Small intestine (tissue), 16 donors: ENCODE measurements at places on chromosomes 11 and 22. TPM values are rescaled to one million over a fixed set of nuclear protein-coding genes. Genes with fewer than 3 reads are reported as not detected.

GRCh38 chr11:10927538-10927937 lies 69.7 kb upstream of the ZBED5 start:
- no peaks in the 10 kb centered on the region for H3K27me3 ChIP-seq
- H3K4me3 ChIP-seq: no peak overlapping the region
- peak; percentile 85 for DNase-seq
- peaks cover 2% of the 10 kb centered on the region for H3K4me1 ChIP-seq

DNA sequence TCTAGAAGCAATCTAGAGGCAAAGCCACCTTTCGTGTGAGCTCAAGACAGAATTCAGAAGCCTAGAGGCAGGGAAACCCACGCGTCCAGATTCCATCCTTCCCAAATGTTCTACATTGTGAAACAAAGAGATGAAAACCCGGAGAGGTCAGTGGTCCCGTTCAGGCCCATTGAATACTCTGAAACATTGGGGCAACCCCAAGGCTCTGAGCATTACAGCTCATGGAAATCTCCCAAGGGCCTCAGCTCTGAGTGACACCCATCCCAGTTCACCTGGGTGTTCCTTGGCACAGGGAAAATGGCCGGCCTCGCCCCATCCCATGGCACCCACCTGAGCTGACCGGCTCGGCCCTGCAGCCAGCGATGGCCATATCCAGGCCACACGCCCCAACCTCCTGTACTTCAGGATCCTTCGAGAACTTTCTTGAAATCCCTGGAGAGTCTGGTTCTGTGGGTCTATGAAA lies 128.6 kb upstream of the FGF3 start:
- no peak overlapping the region for H3K4me3 ChIP-seq
- H3K27ac ChIP-seq: no peak overlapping the region
- peaks cover 3% of the 10 kb centered on the region for H3K4me1 ChIP-seq
- no peaks in the 10 kb centered on the region for H3K36me3 ChIP-seq

DNA sequence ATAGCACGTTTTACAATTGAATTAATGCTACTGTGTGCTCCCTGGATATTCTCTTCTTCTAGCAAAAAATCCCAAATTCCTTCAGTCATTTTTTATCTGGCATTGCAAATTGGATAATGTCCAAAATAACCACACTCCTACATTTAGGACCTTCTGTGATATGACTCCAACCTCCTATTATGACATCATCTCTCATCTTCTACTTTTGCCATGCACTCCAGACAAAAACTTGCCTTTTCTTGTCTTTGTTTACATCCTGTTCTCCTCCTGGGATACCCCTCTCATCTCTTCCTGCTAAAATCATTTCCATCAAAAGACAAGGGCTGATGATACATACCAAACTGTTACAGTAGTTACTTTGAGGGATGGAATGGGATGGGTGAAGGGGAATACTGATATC lies 20.6 kb upstream of the TMEM218 start:
- H3K27ac ChIP-seq: no peak overlapping the region
- DNase-seq: no peak
- no peak overlapping the region for H3K4me3 ChIP-seq
- H3K36me3 ChIP-seq: no peaks in the 10 kb centered on the region

DNA sequence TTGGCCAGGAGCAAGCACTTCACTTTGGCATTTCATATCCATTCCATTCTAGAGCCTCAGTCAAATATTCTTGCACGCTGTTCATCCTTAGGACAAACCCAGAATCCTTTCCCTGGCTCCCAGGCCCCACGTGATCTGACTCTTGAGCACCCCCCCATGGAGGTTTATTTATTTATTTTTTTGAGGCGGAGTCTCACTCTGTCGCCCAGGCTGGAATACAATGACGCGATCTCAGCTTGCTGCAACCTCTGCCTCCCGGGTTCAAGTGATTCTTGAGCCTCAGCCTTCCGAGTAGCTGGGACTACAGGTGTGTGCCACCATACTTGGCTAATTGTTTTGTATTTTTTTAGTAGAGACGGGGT lies 12.7 kb upstream of the TSGA10IP start:
- H3K27ac ChIP-seq: no peak overlapping the region
- H3K27me3 ChIP-seq: no peaks in the 10 kb centered on the region
- DNase-seq: no peak
- H3K4me1 ChIP-seq: no peaks in the 10 kb centered on the region
- no peaks in the 10 kb centered on the region for H3K36me3 ChIP-seq

DNA sequence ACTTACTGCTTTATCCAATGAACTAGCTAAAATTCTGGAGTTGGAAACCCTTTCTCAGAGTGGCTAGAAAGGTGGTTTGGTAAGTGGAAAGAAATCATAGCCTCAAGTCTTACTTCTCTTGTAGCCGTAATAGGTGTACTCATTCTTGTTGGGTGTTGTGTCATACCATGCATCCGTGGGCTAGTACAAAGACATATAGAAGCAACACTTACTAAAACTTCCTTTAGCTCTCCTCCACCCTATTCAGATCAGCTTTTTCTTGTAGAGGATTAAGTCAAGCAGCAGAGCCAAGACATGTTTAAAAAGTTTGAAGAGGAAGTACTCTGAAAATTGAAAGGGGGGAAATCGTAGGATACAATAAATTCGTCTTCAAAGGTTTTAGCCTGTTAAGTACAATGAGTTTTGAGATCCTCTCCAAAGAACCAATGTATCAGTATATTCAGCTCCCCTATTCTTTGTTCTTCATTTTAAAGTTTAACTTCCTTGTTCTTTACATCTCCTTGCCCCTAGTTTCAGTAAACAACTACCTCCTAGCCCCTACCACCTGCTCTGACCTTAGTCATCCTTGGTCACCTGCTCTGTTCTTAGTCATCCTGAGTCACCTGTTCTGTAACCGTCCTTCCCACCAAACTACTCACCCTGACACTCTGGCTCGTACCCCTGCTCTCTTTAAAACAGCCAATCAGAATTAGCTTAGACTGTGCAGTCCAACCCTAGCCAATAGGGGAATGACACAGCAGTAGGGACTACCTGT lies 62.1 kb upstream of the DEUP1 start:
- H3K27me3 ChIP-seq: no peaks in the 10 kb centered on the region
- no peaks in the 10 kb centered on the region for H3K4me1 ChIP-seq
- no peak for DNase-seq
- H3K4me3 ChIP-seq: no peak overlapping the region

- H3K4me3 ChIP-seq: no peak overlapping the region
- no peaks in the 10 kb centered on the region for H3K27me3 ChIP-seq
- peaks cover 2% of the 10 kb centered on the region for H3K4me1 ChIP-seq
- no peak for DNase-seq
- H3K36me3 ChIP-seq: no peaks in the 10 kb centered on the region
- H3K27ac ChIP-seq: no peak overlapping the region
These were observed 43.1 kb upstream of the EED start for GRCh38 chr11:86201371-86201884.

- no peak for DNase-seq
- no peaks in the 10 kb centered on the region for H3K27me3 ChIP-seq
- H3K4me3 ChIP-seq: no peak overlapping the region
- H3K36me3 ChIP-seq: no peaks in the 10 kb centered on the region
These were observed 127.4 kb downstream of the LARGE1 start for GRCh38 chr22:33792832-33793231.

- H3K27ac ChIP-seq: peak overlapping the region; percentile 80
- peak; percentile 39 for DNase-seq
- H3K4me1 ChIP-seq: peaks cover 26% of the 10 kb centered on the region
- H3K36me3 ChIP-seq: no peaks in the 10 kb centered on the region
These were observed 2.5 kb downstream of the CD81 start for GRCh38 chr11:2379466-2380174.

GRCh38 chr11:15747671-15748070 lies 608.7 kb downstream of the SOX6 start:
- peaks cover 3% of the 10 kb centered on the region for H3K4me1 ChIP-seq
- H3K36me3 ChIP-seq: no peaks in the 10 kb centered on the region
- H3K4me3 ChIP-seq: no peak overlapping the region

GRCh38 chr11:17021511-17021910 lies 7.3 kb upstream of the PLEKHA7 start:
- H3K4me1 ChIP-seq: peaks cover 2% of the 10 kb centered on the region
- no peak overlapping the region for H3K27ac ChIP-seq
- no peak for DNase-seq
- no peaks in the 10 kb centered on the region for H3K27me3 ChIP-seq

DNA sequence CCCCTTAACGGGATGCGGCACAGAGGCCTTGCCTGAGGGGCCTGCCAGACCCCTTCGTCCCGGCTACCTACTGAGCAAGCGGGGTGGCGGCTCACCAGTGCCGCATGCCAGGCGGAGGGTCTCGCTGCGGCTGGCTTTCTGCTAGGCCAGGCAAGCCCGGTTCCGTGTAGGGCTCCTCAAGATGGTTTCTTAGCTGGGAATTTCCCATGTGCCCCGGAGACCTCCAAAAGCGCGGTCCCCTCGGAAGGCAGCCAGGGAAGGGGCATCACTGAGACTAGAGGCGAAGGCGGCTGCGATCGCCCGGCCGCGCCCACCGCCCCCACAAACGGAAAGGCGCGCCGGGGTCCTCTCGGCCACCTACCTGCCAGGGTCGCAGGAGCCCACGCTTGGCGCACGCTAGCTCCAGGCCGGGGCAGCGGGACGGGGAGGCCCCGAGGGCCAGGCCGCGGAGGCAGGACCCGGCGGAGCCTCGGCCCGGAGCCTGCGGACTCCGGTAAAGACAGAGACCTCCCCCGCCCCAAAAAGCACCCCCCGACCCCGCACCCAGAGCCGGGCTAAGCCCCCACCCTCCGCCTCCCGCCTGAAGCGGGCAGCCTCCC lies 23.8 kb downstream of the MICAL3 start:
- peak; percentile 69 for DNase-seq
- peak overlapping the region; percentile 94 for H3K4me3 ChIP-seq
- no peaks in the 10 kb centered on the region for H3K4me1 ChIP-seq

DNA sequence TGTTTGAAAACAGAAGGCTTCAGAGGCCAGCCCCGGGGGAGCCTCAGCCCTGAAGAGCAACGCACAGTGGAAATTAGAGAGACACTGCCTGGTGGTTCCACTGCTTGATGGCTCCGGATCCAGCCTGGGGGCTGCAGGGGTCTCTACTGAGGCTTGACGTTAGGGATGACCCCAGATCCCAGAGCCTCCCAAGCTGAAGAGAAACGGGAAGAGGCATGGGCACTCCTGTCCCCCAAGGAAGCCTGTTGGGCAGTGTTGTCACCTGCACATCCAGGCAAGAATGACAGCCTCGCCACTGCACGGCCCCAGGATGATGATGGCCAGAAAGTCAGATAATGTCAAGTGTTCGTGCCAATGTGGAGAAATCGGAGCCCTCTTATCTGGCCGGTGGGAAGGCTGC lies 56.8 kb upstream of the FGF3 start:
- peaks cover 15% of the 10 kb centered on the region for H3K27me3 ChIP-seq
- H3K4me1 ChIP-seq: no peaks in the 10 kb centered on the region
- no peak overlapping the region for H3K27ac ChIP-seq
- no peak overlapping the region for H3K4me3 ChIP-seq
- H3K36me3 ChIP-seq: no peaks in the 10 kb centered on the region
- no peak for DNase-seq

DNA sequence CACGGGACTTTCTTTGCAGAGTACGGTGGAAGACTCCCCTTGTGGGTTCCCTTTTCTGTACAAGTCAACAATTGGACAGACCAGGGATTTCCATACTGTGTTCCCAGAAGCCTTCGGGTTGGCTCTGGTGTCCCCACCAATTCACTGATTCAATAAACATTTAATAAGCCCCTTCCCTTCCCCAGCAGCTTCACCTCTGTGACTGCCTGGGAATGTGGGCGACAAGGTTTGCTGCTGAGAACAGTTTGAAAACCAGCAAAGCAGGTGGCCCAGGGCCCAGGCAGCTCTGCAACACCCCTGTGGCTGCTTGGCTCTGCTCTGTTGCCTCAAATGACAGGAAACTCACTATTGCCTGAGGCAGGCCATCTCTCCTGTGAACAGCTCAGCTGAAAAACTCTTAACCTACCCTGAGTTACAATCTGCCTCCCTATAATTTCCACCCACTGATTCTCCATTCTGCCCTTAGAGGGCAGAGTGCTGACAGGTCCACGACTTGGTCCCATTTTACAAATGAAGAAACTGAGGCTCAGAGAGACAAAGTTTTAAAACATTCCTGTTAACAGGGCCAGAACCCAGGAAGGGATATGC lies 10.4 kb downstream of the ADORA2A start:
- peaks cover 83% of the 10 kb centered on the region for H3K36me3 ChIP-seq
- H3K4me3 ChIP-seq: no peak overlapping the region
- H3K27me3 ChIP-seq: no peaks in the 10 kb centered on the region
- peaks cover 6% of the 10 kb centered on the region for H3K4me1 ChIP-seq

- H3K4me3 ChIP-seq: no peak overlapping the region
- DNase-seq: no peak
- peaks cover 3% of the 10 kb centered on the region for H3K4me1 ChIP-seq
- H3K27ac ChIP-seq: no peak overlapping the region
These were observed 3.4 kb downstream of the POU2AF3 start for GRCh38 chr11:111301842-111302118.

DNA sequence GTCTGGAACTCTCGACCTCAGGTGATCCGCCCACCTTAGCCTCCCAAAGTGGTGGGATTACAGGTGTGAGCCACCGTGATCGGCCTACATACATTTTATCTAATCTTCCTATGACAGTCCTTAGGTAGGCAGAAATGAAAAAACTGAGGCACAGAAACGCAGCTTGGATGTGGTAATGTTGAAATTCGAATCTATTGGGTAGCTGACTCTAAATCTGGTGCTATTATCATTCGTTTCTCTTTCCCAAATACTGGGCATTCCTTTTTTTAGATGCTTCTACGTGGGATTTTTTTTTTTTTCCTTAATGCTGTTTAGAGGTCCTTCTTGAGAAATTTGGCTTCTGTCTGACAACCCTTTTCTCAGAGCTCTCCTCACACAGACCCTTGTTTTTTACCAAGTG lies 41.5 kb downstream of the FCHSD2 start:
- no peak overlapping the region for H3K27ac ChIP-seq
- no peak for DNase-seq
- no peak overlapping the region for H3K4me3 ChIP-seq
- no peaks in the 10 kb centered on the region for H3K4me1 ChIP-seq
- H3K27me3 ChIP-seq: no peaks in the 10 kb centered on the region

GRCh38 chr11:98036810-98037209 lies 983.9 kb upstream of the CNTN5 start:
- no peaks in the 10 kb centered on the region for H3K4me1 ChIP-seq
- no peaks in the 10 kb centered on the region for H3K36me3 ChIP-seq
- no peak for DNase-seq

- H3K4me1 ChIP-seq: no peaks in the 10 kb centered on the region
- no peak overlapping the region for H3K27ac ChIP-seq
- no peak for DNase-seq
- peaks cover 27% of the 10 kb centered on the region for H3K36me3 ChIP-seq
- H3K27me3 ChIP-seq: no peaks in the 10 kb centered on the region
These were observed 15.0 kb downstream of the VWCE start for GRCh38 chr11:61279934-61280659.

The OR8G5 gene
- polyA plus RNA-seq: not detected

The OR51L1 gene
- polyA plus RNA-seq: not detected

The KDM4D gene
- 0.54 TPM for polyA plus RNA-seq

The CLCF1 gene
- polyA plus RNA-seq: 3.0 TPM

The EFEMP2 gene
- polyA plus RNA-seq: 14.7 TPM

The FIBIN gene
- 15.5 TPM for polyA plus RNA-seq

The CRYBA4 gene
- polyA plus RNA-seq: 0.06 TPM

The TSPAN18 gene
- 45.2 TPM for polyA plus RNA-seq

The KLHDC7B gene
- polyA plus RNA-seq: 0.10 TPM

The MRGPRX3 gene
- not detected for polyA plus RNA-seq

The NLRP14 gene
- polyA plus RNA-seq: 0.97 TPM
